ENCODE measurements at places on chromosomes 1 and 21. TPM values are rescaled to one million over a fixed set of nuclear protein-coding genes. Genes with fewer than 3 reads are reported as not detected.

Gene TRIM67
- not detected for total RNA-seq

Gene OR10R2
- total RNA-seq = not detected

Gene PCAT6
- total RNA-seq = not detected

Gene DNAJC6
- total RNA-seq = 0.72 TPM

Gene FCRL5
- total RNA-seq = not detected

Gene CLK2
- total RNA-seq = 29.7 TPM

Gene MAN1C1
- 32.0 TPM for total RNA-seq

Gene TMEM54
- 33.1 TPM for total RNA-seq

Gene SHISAL2A
- total RNA-seq = not detected

Gene PLA2G2A
- 0.27 TPM for total RNA-seq

Gene TAS1R1
- not detected for total RNA-seq

Gene OR2T34
- not detected for total RNA-seq
